Right lung (tissue), 10 donors: ENCODE measurements at places on chromosomes 1 and 21. TPM values are rescaled to one million over a fixed set of nuclear protein-coding genes. Genes with fewer than 3 reads are reported as not detected.

DNA sequence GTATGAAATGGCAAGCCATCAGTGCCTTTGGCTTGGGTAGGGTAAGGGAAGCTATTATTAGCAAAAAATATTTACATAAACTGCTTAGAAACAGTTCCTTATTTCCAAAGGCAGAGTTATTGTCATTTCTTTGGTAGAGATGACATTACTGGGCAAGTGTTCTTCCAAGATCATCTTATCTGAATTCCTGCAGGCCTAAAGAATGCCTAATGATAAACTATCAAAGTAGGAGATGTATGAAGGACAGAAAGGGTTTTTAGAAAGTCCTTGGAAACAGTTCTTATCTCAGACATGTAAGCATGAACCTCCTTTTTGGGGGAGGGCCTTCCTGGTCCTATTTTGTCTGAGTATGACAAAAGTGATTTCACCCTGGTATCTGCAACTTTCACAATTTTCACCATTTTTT is 5.1 kb upstream of the FRRS1 start:
- DNase-seq = no peak

UTS2 gene
- 0.10 TPM for polyA plus RNA-seq

DNA sequence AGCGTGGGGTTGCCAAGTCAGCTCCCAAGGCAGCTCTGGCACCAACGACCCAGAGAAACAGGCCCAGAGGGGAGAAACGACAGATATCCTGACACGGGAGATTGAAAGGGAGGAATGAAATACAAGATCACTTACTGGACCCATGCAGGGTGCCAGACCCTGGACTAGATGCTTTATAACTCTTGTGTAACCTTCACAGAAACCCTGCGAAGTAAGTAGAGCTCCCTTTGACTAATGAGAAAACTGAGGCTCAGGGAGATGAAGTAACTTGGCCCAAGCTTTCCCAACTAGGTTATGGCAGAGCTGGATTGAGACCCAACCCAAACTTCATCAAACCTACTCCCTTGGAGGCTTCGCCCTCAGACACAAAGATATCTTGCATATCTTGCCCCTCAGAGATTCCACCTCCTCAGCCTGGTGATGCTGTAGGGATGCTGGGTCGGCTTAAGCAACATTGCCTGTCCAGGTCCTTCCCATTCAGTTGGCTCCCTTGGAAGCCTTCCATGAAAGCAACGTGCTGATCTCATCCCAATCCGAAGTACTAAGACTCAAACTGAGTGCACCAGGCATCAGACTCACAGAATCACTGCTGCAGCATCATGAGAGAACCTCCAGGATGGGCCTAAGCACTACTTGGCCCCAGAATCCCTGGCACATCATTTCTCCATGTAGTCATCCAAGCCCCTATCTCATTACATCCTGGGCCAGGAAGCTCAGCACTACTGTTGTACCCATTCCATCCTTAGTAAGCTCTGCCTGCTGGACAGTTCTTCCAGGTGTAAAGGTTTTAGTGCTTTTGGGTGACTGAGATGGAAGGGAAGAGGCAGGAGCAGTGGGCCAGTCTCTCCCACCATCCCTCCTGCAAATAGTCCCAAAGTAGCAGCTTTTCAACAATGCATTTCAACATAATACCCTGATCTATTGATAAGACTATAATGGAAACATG is 1.1 kb upstream of the IGSF9 start:
- no peak for DNase-seq

GRCh38 chr1:96682056-96682455 is 39.5 kb upstream of the PTBP2 start:
- no peak for DNase-seq

DNA sequence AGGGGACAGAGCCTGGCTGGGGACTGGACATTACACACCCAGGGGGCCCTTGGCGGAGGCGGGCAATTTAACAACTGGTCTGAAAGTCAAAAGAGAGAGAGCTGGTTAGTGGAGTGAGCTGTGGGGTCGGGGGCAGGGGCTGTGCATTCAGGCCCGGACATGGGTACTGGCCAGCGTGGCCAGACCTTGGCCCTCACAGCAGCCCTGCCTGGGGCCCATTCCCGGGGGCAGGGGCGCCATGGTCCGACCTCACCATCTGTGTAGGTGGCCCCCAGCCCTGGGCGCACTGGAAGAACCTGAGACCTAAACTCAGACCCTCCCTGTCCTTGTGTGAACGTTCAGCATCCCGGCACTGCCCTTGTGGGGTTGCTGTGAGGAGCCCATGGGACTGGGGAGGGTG is 5.0 kb downstream of the CLDN19 start:
- no peak for DNase-seq

- DNase-seq = no peak
These were observed 917 bp downstream of the RAP1A start for GRCh38 chr1:111620441-111620971.

SNAP47 gene
- 40.5 TPM for polyA plus RNA-seq

DNA sequence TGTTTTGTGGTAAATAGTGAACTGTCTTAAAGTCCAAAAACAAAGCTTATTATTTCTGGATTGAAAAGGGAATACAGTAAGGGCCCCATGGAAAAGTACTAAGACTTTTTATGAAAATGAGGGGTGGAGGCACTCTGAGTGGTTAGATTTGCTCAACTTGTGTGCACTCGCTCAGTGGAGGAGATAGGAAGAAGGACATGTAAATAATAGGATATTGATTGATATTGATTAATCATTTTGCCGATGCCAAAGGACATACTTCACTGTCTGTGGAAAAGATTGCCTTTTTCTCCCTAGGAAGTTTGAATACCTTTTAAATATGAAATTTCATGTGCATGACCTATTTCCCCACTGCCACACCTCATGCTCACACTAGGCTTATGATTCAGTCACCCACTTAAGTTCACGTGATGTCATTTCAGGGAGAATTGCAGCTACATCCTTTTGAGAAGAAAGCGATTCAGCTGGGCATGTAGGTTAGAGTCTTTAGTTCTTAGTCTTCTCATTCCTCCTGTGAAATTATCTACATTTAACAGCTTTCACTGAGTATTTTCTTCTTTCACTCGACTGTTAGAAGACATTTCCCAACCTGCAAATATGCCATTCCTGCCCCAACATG is 5.0 kb downstream of the MTR start:
- DNase-seq = no peak

- no peak for DNase-seq
These were observed 23.9 kb upstream of the ZZZ3 start for GRCh38 chr1:77706321-77706720.

GRCh38 chr21:33993286-33994231 is 78.0 kb upstream of the ATP5PO start:
- DNase-seq = no peak

GRCh38 chr1:172383536-172383935 is 36.9 kb upstream of the C1orf105 start:
- DNase-seq = no peak

- no peak for DNase-seq
These were observed 259.3 kb upstream of the SGIP1 start for GRCh38 chr1:66274634-66275033.

MYOG gene
- polyA plus RNA-seq = 0.55 TPM

- no peak for DNase-seq
These were observed 894 bp downstream of the TCEA3 start for GRCh38 chr1:23423415-23424292.

CAMK1G gene
- 9.1 TPM for polyA plus RNA-seq

- DNase-seq = no peak
These were observed 13.3 kb upstream of the BECN2 start for GRCh38 chr1:241944300-241944699.

TAS1R3 gene
- polyA plus RNA-seq = 0.50 TPM

TPTE gene
- polyA plus RNA-seq = not detected

DNA sequence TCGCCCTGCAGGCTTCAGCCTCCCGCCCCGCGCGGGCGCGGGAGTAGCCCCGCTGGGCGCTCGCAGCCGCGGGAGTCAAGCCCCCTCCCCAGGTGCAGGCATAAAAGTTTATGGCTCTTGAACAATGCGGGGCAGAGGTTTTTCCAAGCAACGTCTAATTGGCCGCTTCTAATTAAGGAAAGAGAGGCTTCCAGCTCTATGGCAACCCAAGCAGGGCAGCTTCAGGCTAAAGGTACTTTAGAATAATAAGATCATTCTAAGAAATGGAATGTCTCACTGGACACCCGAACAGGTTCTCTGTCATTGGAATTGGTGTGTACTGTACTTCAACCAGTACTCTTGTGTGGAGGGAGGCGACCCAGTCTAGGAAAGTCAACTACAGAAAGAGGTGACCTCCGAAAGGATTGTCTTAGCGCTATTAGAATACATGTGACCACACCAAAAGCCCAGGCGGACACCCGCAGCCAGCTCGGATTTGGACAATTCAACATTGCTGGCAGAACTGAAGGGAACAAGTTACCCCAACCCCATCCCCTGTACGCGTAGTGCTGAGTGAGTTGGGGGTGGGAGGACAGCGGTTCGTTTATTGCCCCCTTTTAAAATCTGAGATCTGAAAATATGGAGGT is 12.5 kb downstream of the NR5A2 start:
- DNase-seq = no peak

DNA sequence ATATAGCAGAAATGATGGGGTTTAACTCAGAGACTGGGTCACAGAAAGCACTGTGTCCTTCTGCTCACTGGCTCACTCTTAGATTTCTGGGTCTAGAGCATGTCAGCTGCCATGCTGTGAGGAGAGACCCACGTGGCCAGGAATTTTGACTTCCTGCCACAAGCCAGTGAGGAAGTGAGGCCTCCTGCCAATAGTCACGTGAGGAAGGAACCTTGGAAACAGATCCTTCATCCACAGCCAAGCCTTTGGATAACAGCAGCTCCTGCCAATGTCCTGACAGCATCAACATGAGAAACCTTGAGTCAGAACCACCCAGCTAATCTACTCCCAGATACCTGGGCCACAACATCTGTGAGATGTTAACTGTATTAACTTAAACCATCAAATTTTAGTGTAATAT is 114.5 kb upstream of the PLPPR5 start:
- DNase-seq = no peak

ATP1A4 gene
- 0.15 TPM for polyA plus RNA-seq

GRCh38 chr1:45216200-45216541 is 9.8 kb upstream of the ZSWIM5 start:
- no peak for DNase-seq

DNA sequence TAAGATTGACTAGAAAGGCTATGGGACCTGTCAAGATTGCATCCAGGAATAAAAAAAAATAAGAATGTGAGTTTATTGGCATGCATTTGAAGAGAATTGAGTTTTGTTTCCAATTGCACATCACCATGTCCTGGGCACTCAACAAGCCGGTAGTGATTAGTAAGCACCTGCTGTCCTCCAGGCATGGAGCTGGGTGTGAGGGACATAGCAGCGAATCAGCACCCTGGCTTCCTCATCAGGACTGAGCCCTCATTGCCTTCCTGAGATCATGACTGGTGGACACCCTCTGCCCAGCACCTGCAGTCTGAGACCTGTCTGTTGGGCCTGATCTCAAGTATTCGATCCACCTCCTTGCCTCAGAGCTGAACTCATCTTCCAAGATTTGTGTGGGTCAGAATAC is 26.8 kb downstream of the S100A6 start:
- DNase-seq = no peak

DNA sequence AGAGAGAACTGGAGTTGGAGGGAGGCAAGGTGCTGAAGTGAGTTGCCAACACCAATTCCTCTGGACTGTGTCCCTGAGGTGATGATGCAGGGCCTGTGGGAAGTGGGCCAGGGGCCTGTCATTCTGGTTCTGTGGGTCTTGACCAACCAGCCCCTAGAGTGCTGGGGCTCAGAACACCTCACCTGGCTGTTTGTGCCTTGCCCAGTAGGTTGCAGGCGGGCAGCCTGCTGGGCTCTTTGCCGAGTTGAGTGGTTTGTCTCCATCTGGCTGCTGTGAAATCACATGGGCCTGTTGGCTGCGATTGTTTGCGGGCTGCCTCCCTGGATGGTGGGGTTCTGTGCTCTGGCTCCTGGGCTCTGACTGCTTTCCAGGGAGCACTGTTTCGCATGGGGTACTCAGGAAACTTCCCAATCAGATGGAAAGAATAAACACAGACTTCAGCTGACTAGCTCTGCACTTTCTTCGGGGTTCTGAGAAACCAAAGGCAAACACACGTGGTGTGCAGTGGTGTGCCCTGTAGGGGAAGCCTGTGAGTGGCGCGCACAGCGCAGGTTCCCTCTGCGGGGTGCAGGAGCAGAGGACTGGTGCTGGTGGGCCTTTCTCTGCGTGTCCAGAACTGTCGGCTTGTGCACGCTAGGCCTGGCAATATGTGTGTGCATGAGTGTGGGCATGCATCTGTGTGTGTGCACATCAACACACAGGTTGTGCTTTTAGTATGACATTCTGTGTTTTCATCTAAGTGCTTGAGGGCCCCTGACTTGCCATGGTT is 95.1 kb downstream of the RHOU start:
- no peak for DNase-seq

ZSWIM5 gene
- 4.7 TPM for polyA plus RNA-seq

FAM177B gene
- 0.50 TPM for polyA plus RNA-seq

DNA sequence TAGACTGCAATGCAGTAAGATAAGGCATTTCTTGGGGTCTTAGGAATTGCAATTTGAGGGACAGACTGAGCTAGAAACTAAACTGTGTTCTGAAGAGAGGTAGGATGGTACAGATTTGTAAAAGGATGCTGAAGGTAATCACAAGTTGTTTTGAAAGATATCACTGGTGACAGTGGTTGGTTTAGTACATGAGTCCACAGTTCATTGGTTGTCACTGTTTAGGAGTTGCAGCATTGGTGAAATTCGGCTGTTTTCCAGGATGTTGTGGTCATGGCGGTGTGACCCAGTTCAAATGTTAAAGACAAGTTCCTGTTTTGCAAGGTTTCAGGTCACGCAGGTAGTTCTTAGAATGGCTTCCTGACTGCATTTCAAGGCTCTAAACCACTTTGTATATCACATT is 292.8 kb upstream of the B3GALT2 start:
- DNase-seq = no peak

DNA sequence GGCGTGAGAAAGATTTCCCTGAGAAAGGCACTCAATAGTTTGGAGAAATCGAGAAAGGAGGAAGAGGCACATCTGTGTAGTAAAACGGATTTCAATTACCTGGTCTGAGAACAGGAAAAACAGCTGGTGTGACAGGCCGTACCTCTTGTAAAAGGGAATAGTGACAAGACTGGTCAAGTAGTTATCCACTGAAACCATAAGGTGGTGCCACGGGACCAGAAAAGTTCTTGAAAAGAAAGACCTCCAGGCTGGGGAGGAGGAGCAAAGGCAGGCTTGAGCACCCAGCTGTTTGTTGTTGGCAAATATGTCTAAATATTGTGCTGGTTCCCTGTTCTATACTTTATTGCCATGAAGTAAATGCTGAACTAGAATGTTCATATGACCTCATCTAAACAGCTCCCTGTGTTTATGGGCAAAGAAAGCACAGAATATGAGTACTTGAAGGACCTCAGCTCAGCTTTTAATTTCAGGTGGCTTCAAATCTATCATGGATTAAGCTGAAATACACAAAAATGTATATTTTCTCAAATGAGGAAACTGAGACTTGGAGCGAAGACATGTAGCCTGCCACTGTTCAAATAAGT is 4.0 kb downstream of the HAO2 start:
- DNase-seq = peak; percentile 67
